ENCODE measurements at places on chromosomes 6 and 20. TPM values are rescaled to one million over a fixed set of nuclear protein-coding genes. Genes with fewer than 3 reads are reported as not detected.

CFAP61 gene
- polyA plus RNA-seq: 3.5 TPM

PPP1R16B gene
- polyA plus RNA-seq: 3.7 TPM

ZBTB12 gene
- polyA plus RNA-seq: 10.9 TPM

GSS gene
- polyA plus RNA-seq: 25.5 TPM

TTK gene
- polyA plus RNA-seq: 5.7 TPM

SLC22A23 gene
- 3.5 TPM for polyA plus RNA-seq

TRMT6 gene
- 9.0 TPM for polyA plus RNA-seq

UST gene
- 5.8 TPM for polyA plus RNA-seq

CLIC5 gene
- polyA plus RNA-seq: 16.5 TPM

AVP gene
- not detected for polyA plus RNA-seq

SLC17A1 gene
- not detected for polyA plus RNA-seq

EDN3 gene
- polyA plus RNA-seq: 33.9 TPM

PI16 gene
- 17.2 TPM for polyA plus RNA-seq

BEND6 gene
- 0.43 TPM for polyA plus RNA-seq

C20orf144 gene
- 0.12 TPM for polyA plus RNA-seq

RAMACL gene
- 0.46 TPM for polyA plus RNA-seq

SLCO4A1 gene
- polyA plus RNA-seq: 0.26 TPM

ECT2L gene
- polyA plus RNA-seq: 0.17 TPM

ATAT1 gene
- 21.3 TPM for polyA plus RNA-seq

VEGFA gene
- 86.4 TPM for polyA plus RNA-seq

JAG1 gene
- 28.6 TPM for polyA plus RNA-seq

PLCB4 gene
- polyA plus RNA-seq: 3.2 TPM

PRSS16 gene
- polyA plus RNA-seq: not detected

HUS1B gene
- not detected for polyA plus RNA-seq

OR12D2 gene
- not detected for polyA plus RNA-seq

JPH2 gene
- polyA plus RNA-seq: 127 TPM

TXLNB gene
- 128 TPM for polyA plus RNA-seq

LY86 gene
- polyA plus RNA-seq: 3.3 TPM

TAGAP gene
- 0.77 TPM for polyA plus RNA-seq

MAFB gene
- 13.4 TPM for polyA plus RNA-seq

C20orf204 gene
- 1.0 TPM for polyA plus RNA-seq

ENPP3 gene
- polyA plus RNA-seq: 0.52 TPM

SLA2 gene
- 0.13 TPM for polyA plus RNA-seq

OXT gene
- polyA plus RNA-seq: 0.50 TPM

GTSF1L gene
- polyA plus RNA-seq: not detected

BTNL2 gene
- 0.28 TPM for polyA plus RNA-seq

LY6G6C gene
- polyA plus RNA-seq: 0.28 TPM

MYCT1 gene
- polyA plus RNA-seq: 19.5 TPM

CNBD2 gene
- 0.19 TPM for polyA plus RNA-seq

SYS1 gene
- 18.7 TPM for polyA plus RNA-seq

PPIL4 gene
- polyA plus RNA-seq: 26.8 TPM

SIRPD gene
- polyA plus RNA-seq: not detected

KCNG1 gene
- 0.35 TPM for polyA plus RNA-seq

C6orf118 gene
- polyA plus RNA-seq: 0.49 TPM

C20orf141 gene
- not detected for polyA plus RNA-seq

SMOC2 gene
- polyA plus RNA-seq: 56.2 TPM

HLA-DPA1 gene
- 34.8 TPM for polyA plus RNA-seq

OGFR gene
- polyA plus RNA-seq: 21.9 TPM

CRIP3 gene
- 2.1 TPM for polyA plus RNA-seq

ARG1 gene
- 0.77 TPM for polyA plus RNA-seq

FAM209B gene
- not detected for polyA plus RNA-seq

C6orf15 gene
- polyA plus RNA-seq: not detected

RSPH3 gene
- polyA plus RNA-seq: 3.2 TPM

SPATA2 gene
- 6.3 TPM for polyA plus RNA-seq

LINC00237 gene
- polyA plus RNA-seq: not detected

TSHZ2 gene
- polyA plus RNA-seq: 8.3 TPM

TP53RK gene
- 9.3 TPM for polyA plus RNA-seq

Measured in hindlimb muscle (tissue), 1 donor.